ENCODE measurements at places on chromosomes 6 and 20. TPM values are rescaled to one million over a fixed set of nuclear protein-coding genes. Genes with fewer than 3 reads are reported as not detected.

Gene SLC12A5
- 0.55 TPM for polyA plus RNA-seq

Gene TRMT11
- polyA plus RNA-seq = 18.5 TPM

Gene SLC17A1
- polyA plus RNA-seq = not detected

Gene PGC
- polyA plus RNA-seq = not detected

Gene IPCEF1
- 0.35 TPM for polyA plus RNA-seq

GRCh38 chr6:52115891-52116604, 28.6 kb upstream of the PKHD1 start:
- DNase-seq = no peak

DNA sequence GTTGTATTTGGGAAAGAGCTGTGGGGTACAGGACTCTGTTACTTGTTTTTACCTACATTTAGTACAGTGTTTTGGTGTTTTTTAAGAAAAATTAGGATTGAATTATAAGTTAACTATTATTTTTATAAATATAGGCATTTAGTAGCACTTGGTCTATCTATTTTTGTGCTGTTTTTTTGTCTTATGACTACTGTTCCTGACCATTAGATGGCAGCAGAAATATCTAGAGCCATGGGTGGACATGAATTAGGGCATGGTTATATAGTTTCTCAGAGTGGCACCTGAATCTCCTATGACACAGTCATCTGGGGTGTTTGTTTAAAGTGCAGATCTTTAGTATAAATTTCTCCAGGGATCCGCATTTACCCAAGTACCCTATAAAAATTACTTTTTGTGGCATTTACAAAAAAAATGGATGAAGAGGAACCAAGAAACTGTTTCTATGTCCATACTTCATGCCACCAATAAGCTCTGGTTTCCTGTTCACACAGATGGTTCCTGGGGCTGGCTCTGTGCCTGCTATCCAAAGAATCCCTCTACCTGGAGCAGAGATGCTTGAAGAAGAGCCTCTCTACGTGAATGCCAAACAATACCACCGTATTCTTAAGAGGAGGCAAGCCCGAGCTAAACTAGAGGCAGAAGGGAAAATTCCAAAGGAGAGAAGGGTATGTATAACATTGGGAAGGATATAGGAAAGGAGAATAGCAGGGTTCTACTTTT, 19.8 kb downstream of the NFYA start:
- DNase-seq = no peak

GRCh38 chr6:13308332-13308731, 20.0 kb downstream of the TBC1D7 start:
- DNase-seq = no peak

- no peak for DNase-seq
These were observed 103.2 kb upstream of the RIPOR2 start for GRCh38 chr6:25038999-25039398.

- DNase-seq = no peak
These were observed 10.8 kb upstream of the LY6G5C start for GRCh38 chr6:31691564-31692108.

- DNase-seq = no peak
These were observed 205.2 kb downstream of the MYLK4 start for GRCh38 chr6:2545383-2546038.

DNA sequence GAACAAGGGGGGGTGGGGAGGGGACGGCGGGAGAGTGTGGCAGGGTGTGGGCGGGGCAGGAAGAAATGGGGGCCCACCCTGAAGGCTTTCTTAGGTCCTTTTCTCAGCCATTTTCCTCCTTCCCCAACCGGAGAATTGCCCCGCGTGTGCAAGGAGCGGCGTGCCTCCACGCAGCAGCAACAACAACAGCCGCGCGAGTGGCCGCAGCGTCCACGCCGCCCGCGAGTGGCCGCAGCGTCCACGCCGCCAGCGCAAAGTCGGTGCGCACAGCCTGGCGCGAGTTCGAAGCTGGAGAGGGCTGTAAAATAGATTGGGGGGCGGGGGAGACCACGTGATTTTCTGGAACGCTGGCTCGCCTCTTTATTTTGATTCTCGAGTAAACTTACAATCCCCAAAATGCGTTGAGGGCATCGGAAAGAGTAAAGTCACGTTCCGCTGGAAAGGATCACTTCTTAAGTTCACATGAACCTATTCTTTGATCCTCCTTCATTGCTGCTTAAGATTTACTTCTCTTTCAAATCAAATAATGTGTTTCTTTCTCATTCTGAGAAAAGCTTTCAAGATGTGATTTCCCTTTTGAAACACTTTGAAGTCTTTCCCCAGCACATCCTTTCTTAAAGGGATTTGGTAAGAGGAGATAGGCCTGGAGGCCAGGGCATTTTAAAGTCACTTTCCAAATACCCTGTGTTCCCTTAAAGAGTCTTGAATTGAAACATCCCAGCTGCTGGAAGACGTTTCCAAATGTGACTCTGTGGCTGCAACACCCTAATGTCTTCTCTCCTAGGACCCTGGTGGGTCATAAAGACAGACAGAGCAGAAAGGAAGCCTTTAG, 66.7 kb upstream of the ZNF217 start:
- no peak for DNase-seq

DNA sequence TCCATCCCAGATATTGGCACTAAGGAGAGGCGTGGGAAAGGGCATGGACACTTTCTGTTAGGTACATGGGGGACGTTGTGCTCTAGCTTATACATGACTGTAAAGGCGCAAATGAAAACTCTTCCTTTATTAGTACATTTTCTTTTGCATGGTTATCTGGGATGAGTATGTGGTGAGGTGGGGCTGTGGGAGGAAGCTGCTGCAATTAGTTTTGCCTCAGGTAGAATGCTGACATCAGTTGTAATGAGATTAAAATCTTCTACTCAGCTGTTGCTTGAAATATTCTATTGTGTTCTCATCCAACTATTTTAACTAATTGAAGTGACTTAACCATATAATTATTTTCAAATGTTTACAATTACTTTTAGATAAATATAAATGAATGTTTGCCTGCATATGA, 218.3 kb upstream of the FLRT3 start:
- DNase-seq = no peak

GRCh38 chr6:43274127-43274915, 23.7 kb upstream of the SLC22A7 start:
- DNase-seq = no peak

- no peak for DNase-seq
These were observed 78.2 kb upstream of the ARID1B start for GRCh38 chr6:156699017-156699421.

DNA sequence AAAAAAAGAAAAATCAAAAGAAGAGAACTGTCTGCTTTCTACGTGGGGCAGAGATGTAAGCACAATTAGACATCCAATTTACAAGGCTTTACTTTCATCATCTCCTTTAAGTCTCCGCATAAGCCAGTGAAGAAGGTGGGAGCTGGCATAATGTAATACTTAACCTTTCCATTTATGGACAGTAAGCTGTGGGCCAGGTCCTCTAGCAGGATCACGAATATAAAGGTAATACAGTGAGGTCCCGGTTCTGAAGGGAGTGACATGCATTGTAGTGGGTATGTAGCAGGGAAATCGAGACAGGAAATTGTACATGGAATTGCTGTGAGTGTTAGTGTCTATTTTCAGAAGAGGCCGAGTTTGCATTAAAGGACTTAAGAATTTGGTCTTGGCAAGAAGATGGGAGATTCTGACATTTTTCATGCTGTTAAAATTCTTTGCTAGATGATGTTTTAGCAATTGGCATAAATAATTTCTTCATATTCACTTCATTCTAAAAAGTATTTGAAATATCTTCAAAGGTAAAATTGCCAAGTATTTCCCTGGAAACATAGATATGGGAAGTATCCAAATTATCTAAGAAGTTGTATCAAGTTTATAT, 20.4 kb upstream of the POPDC3 start:
- DNase-seq = no peak

DNA sequence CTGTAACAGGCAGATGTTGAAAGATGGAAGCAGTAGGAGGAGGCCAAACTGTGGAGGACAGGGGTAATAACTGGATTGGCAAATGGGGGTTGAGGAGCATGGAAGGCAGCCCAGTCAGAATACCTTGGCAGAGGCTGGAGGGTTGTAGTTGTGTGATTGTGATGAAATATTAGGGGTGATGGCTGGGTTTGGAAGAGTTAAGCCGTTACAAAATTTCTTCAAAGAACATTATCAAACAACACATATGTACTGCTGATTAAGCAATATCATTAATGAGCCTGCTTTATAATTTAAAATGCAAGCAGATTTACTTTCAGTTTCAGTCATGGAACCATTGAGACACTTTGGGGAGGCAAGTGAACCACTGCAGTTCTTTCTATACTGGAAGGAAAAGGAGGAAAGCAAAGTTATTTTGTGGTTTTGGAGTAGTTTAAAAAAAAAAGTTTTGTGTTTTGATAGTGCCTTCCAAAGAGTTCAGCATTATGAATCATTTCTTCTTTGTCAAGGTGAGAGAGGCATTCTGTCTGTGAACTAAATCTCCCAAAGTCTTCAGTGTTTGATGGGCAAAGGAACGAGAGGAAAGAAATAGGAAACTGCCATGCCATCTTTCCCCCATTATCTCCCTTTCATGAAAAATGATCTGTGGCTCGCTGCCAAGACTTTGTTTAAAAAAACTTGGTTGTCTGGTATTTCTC, 20.7 kb downstream of the FOXO3 start:
- DNase-seq = no peak

DNA sequence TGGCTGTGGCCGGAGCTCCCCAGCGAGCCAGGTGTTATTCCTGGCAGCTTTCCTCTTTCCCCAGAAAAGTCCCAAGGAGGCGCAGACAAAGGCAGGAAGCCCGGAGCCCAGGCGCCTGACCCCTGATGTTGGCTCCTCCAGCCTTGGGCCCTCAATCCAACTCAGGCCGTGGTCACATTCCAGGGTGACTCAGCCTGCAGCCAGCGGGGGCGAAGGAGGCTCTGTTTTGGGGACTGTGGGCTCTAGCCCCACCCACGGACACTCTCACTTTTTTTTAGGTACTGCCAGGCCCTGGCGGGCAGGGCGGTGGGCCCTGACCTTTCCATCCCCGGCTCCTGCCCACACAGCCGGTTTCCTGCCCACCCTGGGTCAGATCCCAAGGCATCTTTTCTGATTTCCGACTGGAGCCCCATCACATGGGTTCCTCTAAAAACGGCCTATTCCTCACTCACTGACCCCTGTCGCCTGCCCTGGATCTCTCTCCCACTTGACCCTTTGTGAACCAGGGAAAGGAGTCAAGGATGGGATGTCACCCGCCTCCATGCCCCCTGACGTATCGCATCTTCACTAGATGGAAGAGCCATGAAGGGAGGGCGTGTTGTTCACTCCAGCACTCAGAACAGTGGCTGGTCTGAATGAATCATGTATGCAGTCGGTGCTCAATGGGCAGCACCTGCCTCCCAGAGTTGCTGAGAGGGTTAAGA, 5.5 kb downstream of the PTGIS start:
- DNase-seq = peak; percentile 32

Measured in AG04450 (cell line).